A549 treated with Mapracorat at 1 μM for 4 hours (cell line): ENCODE measurements at places on chromosomes 4 and X. TPM values are rescaled to one million over a fixed set of nuclear protein-coding genes. Genes with fewer than 3 reads are reported as not detected.

The APEX2 gene
- 27.1 to 34.6 TPM (median 29.9 TPM) in 5 replicates for total RNA-seq

The SLIT2 gene
- total RNA-seq = 0.02 to 0.03 TPM (median 0.02 TPM) in 3 of 5 replicates, not detected in the others

The ZNF732 gene
- total RNA-seq = not detected in 5 replicates

The GPR50 gene
- total RNA-seq = 0.10 to 0.25 TPM (median 0.21 TPM) in 5 replicates

The THAP9 gene
- 1.2 to 2.4 TPM (median 2.0 TPM) in 5 replicates for total RNA-seq

The JCHAIN gene
- total RNA-seq = 0.17 to 0.21 TPM (median 0.20 TPM) in 3 of 5 replicates, not detected in the others

The STBD1 gene
- 10.4 to 12.7 TPM (median 10.7 TPM) in 5 replicates for total RNA-seq

The GLRA2 gene
- total RNA-seq = not detected in 5 replicates
